ENCODE measurements at places on chromosomes 13 and 19.

GRCh38 chr13:99381766-99382165, 74.6 kb upstream of the GPR183 start:
- H3K4me1 ChIP-seq = peaks cover 77% of the 10 kb centered on the region
- H3K27me3 ChIP-seq = no peaks in the 10 kb centered on the region
- H3K36me3 ChIP-seq = peaks cover 29% of the 10 kb centered on the region

DNA sequence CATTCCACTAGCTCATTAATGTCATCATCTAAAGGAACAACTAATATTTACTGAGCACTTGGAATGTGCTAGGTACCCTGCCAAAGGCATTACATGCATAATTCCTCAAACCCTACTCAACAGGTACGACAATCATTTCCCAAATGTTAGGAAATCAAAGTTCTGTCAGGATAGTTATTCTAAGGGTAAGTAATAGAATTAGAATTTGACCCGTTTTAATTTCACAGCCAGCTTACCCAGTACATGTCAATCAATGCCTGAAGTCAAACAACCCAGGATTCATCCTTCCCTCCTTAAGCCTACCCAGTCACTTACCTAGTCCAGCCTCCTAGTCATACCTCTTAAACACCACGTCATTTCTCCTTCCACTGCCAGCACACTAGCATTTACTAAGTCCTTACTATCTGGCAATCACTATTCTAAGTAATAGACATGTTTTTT, 2.4 kb downstream of the LNX2 start:
- no peak overlapping the region for H3K27ac ChIP-seq
- no peak overlapping the region for H3K4me3 ChIP-seq
- H3K27me3 ChIP-seq = no peaks in the 10 kb centered on the region
- no peak for DNase-seq
- H3K36me3 ChIP-seq = peaks cover 17% of the 10 kb centered on the region

- H3K27me3 ChIP-seq = peaks cover 6% of the 10 kb centered on the region
- no peaks in the 10 kb centered on the region for H3K36me3 ChIP-seq
- no peak for DNase-seq
- peaks cover 11% of the 10 kb centered on the region for H3K4me1 ChIP-seq
Measured at GRCh38 chr13:77544758-77545338, 9.3 kb downstream of the SCEL start.

- H3K27ac ChIP-seq = peak overlapping the region; percentile 84
- H3K4me1 ChIP-seq = peaks cover 16% of the 10 kb centered on the region
- no peak for DNase-seq
- peaks cover 12% of the 10 kb centered on the region for H3K36me3 ChIP-seq
- H3K27me3 ChIP-seq = no peaks in the 10 kb centered on the region
Measured at GRCh38 chr19:56670961-56671612, 470 bp downstream of the ZNF835 start.

DNA sequence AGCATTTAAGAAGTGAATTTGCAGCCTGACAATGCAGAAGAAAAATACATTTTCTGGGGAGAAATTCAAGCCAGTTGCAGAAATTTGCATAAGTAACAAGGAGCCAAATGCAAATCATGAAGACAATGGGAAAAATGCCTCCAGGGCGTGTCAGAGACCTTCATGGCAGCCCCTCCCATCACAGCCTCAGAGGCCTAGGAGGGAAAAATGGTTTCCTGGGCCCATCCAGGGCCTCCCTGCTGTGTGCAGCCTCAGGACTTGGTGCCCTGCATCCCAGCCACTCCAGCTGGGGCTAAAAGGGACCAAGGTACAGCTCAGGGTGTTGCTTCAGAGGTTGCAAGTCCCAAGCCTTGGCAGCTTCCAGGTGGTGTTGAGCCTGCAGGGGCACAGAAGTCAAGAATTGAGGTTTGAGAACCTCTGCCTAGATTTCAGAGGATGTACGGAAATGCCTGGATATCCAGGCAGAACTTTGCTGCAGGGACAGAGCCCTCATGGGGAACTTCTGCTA, 16.7 kb upstream of the ITM2B start:
- no peak overlapping the region for H3K27ac ChIP-seq
- peaks cover 14% of the 10 kb centered on the region for H3K4me1 ChIP-seq
- no peak overlapping the region for H3K4me3 ChIP-seq
- H3K36me3 ChIP-seq = no peaks in the 10 kb centered on the region

- no peaks in the 10 kb centered on the region for H3K36me3 ChIP-seq
- H3K27ac ChIP-seq = no peak overlapping the region
- no peak overlapping the region for H3K4me3 ChIP-seq
- H3K4me1 ChIP-seq = no peaks in the 10 kb centered on the region
- H3K27me3 ChIP-seq = no peaks in the 10 kb centered on the region
Measured at GRCh38 chr19:21786936-21787335, 19.6 kb upstream of the ZNF100 start.

Measured in activated B cell treated with CpG ODN at 0.5 μM for 24 hours (primary cell).